ENCODE measurements at places on chromosomes 5 and 9.
A peak's percentile ranks its signal among the peaks of the same experiment; 100 is the strongest.

DNA sequence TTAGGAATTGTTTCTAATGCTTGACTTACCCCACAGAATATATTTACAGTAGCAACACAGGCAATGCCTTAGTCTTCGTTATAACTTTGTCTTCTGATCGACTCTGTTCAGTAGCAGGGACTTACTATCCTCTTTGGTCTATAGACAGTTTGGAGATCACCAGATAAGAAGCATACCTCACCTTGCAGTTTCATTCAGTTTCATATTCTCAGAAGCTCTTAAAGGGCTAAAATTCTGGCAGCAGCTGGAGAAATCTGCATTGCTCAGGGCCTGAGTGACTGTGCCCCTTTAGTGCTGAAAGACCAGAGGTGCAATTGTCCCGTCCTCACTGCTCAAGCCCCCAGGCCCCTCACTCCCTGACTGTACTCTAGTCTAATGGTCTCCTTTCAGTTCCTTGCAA, 26.0 kb downstream of the ZBTB43 start:
- DNase-seq = no peak

- DNase-seq = peak; percentile 19
Measured at GRCh38 chr5:126384985-126385384, 38.2 kb upstream of the GRAMD2B start.

GRCh38 chr9:93048566-93049448, 9.7 kb upstream of the SUSD3 start:
- DNase-seq = no peak

DNA sequence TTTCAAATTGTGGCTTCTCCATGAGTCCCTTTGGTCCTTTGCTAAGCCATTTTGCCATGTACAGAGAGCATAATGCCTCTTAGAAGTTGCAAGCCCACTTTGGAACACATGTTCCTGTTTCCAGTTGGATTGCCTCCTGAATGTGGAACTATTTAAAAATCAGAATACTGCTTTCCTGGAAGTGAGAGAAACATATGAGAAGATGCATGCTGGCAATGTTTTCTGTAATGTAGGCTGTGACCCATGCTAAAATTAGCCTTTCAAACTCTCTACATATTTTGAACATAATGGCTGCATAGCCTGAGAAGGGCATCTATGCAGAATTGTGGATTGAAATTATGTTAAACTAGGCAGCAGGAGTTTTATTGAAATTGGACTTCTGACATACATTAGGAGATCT, 175.5 kb upstream of the PAPPA start:
- no peak for DNase-seq

DNA sequence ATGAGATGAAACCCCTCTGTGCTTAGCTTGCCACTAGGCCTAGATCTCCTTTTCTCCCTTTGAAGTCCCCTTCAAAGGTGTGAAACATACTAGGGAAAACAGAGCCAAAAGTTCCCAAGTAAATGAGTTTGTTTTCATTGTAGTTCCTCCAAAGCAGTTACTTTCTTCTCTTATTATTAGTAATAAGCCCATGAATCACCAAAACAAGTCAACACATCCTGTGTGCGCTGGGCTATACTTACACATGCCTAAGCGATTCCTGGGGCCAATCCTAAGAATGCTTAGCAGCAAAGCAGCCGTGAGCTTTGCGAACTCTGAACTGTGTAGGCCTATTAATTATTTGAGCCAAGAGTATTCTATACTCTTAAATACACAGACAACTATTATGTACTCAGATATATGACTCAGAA, 7.6 kb downstream of the ENC1 start:
- DNase-seq = no peak

DNA sequence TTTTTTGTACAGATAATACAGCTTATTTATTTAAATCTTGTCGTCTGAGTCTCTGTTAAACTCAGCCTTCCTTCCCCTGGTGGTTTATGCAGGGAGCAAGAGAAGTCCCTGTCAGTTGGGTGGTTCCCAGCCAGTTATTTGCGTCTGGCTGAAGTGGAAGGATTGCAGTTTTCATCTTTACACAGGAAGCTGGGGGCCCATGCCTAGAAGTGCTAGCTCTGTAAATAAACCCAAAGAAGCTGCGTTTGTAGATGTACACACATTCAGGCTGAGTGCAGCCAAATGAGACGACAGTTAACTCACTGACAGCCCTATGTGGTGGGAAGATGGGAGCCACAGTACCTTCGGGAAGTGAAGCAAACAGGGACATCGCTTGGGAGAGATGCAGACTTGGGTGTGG, 122.1 kb downstream of the SAXO1 start:
- DNase-seq = no peak

DNA sequence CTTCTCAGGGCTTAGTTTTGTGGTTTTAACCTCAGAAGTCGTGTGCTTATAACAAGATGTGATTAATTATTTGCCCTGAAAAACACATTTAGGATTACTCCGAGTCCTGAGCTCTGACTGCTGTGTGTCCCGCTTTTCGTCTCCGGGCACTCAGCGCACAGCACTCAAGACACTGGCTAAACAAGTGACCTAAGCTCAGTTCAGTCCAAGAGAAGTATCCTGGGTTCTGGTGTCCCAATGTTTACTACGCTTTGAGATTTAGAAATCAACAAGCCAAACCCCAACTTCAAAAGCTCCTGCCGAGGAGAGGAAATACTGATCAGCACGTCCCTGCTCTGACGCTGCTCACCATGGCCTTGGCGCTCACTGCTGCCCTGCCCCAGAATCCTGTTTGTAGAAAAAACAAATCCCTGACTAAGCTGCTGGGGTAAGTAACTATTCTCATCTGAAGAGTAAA, 53.2 kb downstream of the IPPK start:
- DNase-seq = no peak

GRCh38 chr9:15142878-15143534, 164.0 kb downstream of the TTC39B start:
- peak; percentile 7 for DNase-seq

DNA sequence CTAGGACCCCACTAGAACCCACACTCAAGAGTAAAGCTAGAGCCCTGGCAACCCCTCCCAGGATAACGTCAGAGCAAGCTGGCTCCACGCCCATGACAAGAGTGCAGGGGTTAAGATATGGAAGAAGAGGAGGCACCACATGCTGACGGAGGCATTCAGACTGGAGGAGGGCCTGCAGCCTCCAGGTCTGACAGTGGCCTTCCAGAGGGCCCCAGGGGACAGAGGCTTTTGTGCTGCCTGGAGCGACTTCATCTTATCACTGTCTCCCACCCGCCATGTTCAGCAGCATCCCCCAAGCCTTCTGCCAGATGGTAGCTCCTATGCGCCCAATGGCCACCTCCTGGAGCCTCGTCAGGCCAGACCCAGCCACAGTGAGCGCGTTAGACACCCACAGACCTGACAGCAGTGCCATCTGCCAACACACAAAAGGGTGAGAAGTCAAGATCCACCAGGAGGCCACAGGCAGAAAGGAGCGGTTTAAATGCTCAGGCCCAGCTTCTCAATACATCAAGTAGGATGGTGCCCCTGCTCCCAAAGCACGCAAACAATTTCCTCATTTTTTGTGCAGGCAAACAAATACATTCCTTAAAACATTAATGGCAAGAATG, 65.8 kb downstream of the C5orf15 start:
- no peak for DNase-seq

DNA sequence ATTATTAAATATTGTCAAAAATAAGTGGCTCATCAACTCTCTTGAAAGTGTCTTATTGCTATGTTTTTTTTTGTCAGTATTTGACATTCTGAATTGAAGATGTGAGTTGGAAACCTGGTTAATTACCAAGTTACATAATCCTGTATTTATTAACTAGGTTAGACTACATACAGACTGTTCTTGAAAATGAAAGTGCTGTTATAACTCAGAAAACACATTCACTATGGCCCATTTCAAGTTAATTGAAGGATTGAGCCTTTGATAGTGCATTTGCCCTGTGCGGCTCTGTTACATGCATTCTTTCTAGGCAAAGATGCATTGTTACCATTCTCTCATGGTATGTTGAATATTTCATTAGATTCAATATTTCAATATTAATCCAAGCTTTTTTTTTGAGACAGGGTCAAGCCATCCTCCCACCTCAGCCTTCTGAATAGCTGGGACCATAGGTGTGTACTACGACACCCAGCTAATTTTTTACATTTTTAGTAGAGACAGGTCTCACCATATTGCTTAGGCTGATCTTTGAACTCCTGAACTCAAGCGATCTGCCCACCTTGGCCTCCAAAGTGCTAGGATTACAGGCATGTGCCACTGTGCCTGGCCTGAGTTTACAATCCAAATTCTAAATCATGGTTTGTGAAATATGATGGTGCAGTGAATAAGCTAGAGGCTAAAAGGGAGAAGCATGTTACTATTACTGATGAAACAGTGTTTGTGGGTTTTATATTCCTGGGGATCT, 10.0 kb downstream of the CTNNA1 start:
- DNase-seq = no peak

DNA sequence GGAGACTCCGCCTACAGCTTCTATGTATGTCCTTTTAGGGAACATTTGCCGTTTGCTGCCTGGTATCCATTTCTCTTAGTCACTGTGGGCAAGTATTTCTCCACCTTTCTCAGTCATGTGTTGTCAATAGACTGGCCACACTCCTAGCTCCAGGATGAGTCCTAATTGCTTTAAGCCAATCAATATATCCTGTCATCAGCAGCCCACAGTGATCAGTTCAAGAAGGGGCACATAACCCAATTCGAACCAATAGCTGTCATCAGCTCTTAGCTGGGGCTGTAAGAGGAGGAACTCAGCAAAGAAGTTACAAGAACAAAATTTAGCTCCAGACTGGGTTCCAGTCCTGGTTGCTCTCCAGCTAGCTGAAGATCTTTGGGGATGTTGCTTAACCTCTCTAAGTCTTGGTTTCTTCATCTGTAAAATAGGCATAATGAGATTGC, 70.7 kb upstream of the MAN2A1 start:
- no peak for DNase-seq

DNA sequence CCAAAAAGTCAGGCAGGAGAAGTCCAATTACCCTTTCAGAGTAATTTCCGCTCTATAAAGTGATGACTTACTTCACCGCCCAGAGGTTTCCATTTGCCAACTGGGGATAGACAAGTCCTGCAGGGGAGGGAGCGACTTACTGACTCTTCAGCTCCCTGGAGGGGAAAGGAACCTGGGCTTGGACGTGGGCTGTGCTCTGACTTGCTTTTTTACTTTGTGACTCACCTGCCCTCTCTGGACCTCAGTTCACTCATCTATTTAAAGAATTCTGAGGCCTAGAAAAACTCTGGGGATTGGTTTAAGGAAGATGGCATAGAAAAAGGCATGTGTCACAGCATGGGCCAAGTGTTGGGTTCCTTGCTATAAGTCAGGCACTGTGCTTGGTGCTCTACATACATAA, 180.4 kb upstream of the TRIM32 start:
- no peak for DNase-seq

DNA sequence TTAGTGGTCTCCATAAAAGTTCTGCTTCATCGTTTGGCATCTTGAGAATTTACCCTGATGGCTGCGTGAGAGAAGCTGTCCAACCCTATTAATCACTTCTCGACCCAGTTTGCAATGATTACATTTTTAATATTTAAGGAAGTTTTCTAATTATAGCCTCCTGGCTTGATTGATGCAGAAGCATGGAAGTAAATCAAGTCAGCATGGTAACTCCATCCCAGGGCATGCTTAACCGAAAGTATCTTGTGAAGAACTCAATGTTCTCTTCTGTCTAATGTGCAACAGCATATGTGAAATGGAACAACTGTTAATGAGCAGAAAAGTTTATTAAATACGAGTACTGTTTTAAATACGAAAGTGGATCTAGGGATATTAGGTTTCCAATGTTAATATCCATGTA, 278.9 kb upstream of the CD180 start:
- DNase-seq = no peak

- DNase-seq = no peak
Measured at GRCh38 chr5:40826489-40827187, 8.4 kb downstream of the RPL37 start.

DNA sequence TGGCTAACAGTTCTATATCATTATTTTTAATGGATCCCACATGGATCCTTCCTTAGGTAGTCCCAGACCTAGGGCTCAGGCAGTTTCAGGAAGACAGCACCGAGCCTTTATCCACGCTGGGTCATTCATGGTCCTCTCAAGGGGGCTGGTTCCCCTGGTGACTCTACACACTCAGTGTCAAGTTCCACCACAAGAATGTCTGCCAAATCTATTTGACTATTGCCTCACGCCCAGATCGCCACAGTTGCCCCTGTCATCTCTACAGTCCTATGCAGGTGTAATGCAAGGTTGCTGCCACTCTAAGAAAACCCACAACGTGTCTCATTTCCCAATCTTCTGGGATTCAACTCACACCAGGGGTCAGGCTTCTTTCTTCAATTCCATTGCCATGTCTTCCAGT, 8.0 kb upstream of the ZNF366 start:
- no peak for DNase-seq

DNA sequence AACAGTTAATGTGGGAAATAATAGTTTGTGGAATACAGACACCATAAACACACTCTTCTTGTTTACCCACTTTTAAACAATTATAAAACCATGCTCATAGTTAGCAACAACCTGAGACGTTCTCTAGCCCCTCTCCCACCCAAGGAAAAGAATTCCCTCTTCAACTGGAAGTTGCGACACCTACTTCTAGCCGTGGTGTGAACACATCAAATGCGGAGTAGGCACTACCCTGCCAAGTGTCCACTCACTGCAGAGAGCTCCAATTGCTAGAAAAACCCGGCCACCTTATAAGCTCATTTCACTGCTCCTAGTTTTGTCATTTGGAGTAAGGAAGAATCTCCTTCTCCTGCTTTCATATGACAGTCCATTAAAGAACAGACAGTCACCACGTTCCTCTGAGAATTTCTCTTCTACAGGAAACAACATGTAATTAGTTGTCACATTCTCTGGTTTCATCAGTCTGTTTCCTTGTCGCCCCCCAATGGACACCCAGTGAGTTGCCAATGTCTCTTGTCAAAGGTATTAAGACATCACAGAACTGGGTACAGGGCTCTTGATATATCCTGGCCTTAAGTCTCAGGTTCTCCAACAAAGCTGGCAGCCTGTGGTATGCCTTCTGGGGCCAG, 47.3 kb downstream of the PRLR start:
- DNase-seq = no peak

GRCh38 chr5:132369007-132369473, 470 bp upstream of the SLC22A5 start:
- DNase-seq = no peak

GRCh38 chr5:90956511-90957097, 398.0 kb downstream of the ADGRV1 start:
- DNase-seq = no peak

- no peak for DNase-seq
Measured at GRCh38 chr5:127083711-127084110, 10.4 kb upstream of the C5orf63 start.

GRCh38 chr9:84988621-84989020, 319.1 kb downstream of the NTRK2 start:
- DNase-seq = no peak

- no peak for DNase-seq
Measured at GRCh38 chr5:74233571-74233970, 407.0 kb downstream of the ENC1 start.

DNA sequence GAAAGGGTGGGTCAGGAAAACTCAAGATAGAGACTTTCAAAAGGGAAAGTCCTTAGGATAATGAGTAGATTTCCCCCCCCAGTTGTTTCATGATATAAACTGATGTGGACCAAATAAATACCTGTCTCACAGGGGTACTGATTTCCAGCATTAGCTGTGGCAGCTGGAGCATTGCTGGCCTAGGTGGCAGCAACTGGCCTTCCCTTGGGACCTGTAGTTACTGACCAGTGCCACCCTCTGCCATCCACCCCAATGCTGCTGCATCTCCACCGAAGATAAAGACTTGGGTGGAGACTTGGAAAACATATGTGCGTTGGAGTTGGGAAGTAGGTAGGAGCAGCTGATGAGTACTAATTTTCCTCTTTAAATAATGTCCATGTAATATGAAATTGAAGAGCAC, 71.8 kb downstream of the SYK start:
- DNase-seq = no peak

All from NCI-H187 (cell line).